ENCODE measurements at places on chromosomes 2 and 18.
A peak's percentile ranks its signal among the peaks of the same experiment; 100 is the strongest.

GRCh38 chr2:97792416-97792815, 79.0 kb downstream of the ZAP70 start:
- DNase-seq = no peak

DNA sequence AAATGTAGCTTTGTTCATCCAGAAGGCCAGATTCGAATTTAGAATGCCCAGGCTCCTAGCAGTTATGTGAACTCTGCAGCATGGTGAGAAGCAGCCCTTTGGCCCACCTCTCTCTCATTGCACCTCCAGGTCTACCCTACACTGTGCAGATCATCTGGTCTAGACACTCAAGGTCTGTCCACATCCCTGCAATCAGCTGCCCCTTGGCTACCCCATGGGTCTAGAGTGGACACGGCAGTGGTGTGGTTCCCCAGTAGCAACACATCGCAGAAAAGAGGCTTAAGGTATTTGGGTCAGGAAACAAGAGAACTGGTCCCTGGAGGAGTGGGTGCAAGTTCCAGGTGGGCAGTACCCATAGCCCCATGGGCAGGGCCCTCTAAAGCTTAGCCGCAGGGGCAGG, 76.6 kb upstream of the BCL2L11 start:
- no peak for DNase-seq

DNA sequence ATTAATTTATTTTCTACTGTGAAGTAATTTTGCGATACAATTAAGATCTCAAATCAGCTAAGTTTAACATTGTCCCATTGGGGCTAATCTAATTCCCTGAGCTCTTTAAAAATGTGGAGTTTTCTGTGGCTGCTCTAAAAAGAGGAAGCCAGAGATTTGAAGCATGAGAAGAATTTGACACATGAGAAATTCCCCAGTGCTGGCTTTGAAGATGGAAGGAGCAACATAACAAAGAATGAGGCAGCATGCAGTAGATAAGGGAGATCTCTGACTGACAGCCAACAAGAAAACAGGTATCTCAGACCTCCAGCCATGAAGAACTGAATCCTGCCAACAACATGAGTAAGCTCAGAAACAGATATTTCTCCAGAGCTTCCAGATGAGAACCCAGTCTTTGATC, 308.4 kb downstream of the ZNF804A start:
- no peak for DNase-seq

- no peak for DNase-seq
These were observed 81.5 kb downstream of the DIS3L2 start for GRCh38 chr2:232042911-232043574.

DNA sequence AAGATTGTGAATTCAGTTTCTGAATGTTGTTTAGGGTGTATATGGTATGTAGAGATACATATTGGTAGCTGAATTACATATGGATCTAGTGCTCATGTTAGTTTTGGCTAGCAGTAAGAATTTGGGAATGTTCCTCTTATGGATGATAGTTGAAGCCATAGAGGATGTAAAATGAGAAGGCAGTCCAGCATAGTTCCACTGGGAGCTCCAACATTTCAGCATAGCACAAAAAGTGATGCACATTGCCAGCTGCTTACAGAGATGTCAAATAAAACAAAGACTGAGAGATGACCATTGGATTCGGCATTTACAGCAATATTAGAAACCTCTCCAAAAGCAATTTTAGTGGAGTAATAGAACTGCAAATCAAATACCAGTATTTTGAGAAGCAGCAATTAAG, 77.4 kb downstream of the EML4 start:
- DNase-seq = no peak

DNA sequence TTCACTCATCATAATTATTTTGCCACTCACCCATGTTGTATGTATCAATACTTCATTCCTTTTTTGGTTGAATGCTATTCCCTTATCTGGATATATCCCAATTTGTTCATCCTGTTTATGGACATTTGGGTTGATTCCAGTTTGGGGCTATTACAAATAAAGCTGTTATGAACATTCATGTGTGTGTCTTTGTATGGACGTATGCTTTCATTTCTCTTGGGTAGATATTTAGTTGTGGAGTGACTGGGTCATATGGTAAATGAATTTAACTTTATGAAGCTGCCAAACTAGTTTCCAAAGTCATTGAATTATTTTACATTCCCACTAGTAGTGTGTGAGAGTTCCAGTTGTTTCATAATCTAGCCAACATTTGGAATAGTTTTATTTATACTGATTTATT, 2.7 kb downstream of the FAM228B start:
- DNase-seq = no peak

DNA sequence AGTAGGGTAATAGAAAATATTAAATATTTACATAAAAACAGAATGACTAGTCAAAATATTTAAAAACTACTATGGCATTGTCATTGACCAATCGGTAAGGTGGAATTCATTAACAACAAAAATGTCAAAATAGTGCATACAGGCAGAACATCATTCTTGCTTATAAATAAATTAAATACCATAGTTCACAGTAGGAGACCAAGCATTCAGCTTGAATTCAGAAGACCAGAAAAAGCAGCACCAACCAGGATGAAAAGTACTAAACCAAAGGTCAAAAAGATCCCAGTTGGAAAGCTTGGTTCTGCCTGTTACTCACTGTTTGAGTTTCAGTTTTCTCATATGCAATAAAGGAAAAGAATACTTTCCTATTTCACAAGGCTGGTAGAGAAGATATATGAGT, 244.3 kb downstream of the OSR1 start:
- DNase-seq = no peak

- DNase-seq = no peak
These were observed 19.6 kb downstream of the ENOSF1 start for GRCh38 chr18:692824-693223.

DNA sequence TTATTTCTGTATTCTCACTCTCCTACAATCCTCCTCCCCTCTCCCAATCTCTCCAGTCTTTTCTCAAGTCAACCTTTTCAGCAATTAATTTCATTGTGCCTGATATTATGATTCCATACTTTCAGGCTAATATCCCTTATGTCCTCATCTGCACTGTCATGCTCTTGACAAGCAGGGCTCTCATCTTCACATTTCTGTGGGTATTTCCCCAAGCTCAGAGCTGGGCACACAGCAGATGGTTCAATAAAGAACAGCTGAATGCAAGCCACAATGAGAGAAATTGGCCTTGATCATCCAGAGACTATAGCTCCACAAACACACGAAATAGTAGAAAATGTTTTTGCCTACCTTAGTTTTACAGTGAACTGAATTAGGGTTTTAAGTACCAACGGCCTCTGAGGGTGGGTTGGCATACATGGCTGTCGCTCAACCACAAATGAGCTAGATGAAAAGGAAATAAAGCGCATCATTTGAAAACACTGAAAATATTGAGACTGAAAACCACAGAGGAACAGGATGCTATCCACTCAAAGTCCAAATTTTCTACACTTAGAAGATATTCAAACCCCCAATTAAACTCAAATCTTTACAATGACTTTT, 47.5 kb upstream of the STAT1 start:
- no peak for DNase-seq

DNA sequence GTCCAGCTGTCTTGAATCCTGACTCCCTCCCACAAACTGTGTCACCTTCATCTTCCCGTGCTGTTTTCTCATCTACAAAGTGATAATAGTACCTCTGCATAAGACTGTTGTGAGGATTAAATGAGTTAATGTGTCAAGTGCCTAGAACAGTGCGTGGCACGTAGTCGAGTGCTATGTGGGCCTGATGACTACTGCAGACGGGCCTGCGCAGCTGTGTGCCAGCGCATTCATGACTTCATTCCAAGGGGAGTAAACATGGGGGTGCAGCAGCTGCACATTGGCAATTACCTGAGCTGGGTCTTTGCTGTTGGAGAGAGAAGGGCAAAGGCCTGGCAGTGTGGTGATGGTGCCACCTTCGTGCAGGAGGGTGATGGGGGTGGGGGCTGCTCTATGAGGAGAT, 5.0 kb downstream of the TEX44 start:
- no peak for DNase-seq

DNA sequence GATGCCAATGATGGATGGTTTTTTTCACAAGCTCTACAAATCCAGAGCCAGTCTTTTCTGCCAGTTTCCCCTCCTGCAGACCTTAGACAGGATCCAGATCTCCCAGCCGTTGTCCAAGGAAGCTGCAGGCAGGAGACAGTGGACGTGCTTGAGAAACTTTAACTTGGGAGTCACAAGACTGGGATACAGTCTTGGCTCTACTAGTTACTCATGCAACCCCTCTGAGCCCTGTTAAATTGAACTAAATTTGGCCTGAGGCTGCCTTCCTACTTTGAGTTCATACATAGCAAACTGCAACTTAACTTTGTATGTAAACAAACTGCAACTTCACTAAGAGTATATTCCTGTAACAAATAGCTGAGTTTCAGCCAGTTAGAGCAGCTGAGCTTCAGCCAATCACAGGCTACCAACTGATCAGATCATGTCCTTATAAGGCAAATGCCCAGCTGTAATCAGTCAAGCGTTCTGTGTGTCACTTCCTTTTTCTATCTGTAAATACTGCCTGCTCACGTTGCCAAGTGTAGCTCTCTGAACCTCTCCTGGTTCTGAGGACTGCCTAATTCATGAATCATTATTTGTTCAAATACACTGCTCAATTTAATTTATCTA, 140.9 kb downstream of the CAPN13 start:
- peak; percentile 12 for DNase-seq

DNA sequence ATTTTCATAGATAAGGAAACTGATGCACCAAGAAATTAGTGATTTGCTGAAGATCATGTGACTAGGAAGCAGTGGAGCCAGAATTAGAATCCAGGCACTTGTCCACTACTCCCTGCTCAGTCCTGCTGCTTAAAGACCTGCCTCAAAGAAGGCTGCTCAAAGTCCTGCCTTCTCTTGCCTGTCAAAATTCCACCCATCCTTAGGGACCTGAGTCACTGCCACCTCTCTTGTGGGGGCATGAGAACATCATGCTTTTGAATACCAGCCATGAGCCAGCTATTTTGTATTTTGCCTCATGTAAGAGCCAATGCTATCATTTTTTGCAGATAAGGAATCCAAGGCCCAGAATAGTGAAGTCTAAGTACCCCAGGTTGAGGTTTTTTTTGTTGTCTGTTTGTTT, 47.1 kb downstream of the DDX1 start:
- DNase-seq = no peak

GRCh38 chr18:48841381-48842258, 109.1 kb downstream of the SMAD7 start:
- no peak for DNase-seq

- DNase-seq = no peak
These were observed 1.3 kb upstream of the TRIB2 start for GRCh38 chr2:12715258-12716031.

GRCh38 chr2:7627583-7627982, 710.4 kb downstream of the RNF144A start:
- no peak for DNase-seq

GRCh38 chr18:55778788-55779690, 191.0 kb upstream of the TCF4 start:
- DNase-seq = no peak

- DNase-seq = no peak
These were observed 214.7 kb downstream of the SS18 start for GRCh38 chr18:25875551-25876240.

DNA sequence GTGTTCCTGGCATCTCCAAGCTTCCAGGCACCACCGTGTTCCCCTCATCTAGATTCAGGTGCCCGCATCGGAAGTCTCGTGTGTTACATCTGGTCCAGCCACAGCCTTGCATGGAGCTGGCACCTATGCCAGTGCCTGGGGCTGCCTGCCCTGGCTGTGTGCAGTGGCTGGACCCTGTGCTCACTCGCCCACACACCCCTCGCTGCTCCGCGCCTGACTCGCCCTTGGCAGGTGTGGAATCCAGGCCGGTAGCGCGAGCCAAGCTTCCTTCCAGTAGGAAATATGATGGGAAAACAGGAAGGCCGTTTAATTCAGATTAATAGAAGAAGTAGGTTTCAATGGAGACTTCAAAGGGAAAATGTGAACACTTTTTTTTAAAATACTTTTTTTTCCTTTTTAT, 78.0 kb downstream of the PTPN4 start:
- no peak for DNase-seq

DNA sequence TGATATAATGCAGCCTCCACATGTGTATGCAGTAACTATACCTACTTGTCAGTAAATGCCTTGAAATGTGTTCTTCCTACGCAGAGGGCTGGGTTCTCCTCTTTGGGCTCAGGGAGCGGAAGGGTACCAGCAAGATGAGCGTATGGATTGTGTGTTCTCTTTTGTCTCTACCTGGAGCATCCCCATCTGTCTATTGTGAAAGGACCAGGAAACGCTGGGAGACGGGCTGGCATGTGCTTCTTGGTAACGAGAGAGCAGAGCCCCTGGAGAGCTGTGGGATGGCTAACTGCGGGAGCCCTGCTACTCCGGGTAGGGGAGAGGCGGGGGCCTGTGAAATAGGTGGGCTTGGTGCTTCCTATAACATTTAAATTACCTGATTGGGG, 80.9 kb downstream of the BCL2 start:
- DNase-seq = no peak

DNA sequence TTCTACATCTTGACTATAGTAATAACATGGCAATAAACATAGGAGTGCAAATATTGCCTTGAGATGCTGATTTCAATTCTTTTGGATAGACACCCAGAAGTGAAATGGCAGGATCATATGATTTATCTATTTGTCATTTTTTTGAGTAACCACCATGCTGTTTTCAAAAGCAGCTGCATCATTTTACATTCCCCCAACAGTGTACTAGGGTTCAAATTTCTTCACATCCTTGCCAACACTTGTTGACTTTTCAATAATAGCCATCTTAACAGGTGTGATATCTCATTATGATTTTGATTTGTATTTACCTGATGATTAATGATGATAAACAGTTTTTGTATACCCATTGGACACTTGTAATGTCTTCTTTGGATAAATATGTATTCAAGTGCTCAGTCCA, 90.8 kb downstream of the STRADB start:
- DNase-seq = no peak

- DNase-seq = no peak
These were observed 47.5 kb upstream of the ZNF397 start for GRCh38 chr18:35193316-35193715.

GRCh38 chr18:67417864-67418523, 98.5 kb downstream of the DSEL start:
- no peak for DNase-seq

DNA sequence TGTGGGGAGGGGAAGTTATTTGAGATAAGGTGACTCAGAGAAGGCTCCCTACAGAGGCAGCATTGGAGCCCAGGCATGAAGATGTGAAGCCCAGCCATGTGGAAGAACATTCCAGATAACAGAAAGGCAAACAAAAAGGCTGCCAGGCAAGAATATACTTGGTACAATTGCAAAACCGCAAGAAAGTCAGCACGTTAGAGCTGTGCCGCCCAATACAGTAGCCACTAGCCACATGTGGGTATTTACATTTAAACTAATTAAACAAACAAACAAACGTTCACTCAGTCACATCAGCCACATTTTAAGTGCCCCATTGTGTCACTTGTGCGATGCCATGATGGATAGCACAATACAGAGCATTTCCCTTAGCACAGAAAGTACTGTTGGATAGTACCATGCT, 179.6 kb downstream of the SATB2 start:
- DNase-seq = no peak

- DNase-seq = no peak
These were observed 27.0 kb upstream of the ZEB2 start for GRCh38 chr2:144546933-144547332.

Data from hematopoietic multipotent progenitor cell treated with erythropoietin and hydrocortisone succinate and interleukin-3 and kit ligand, for 15 days (in vitro differentiated cells).